ENCODE measurements at places on chromosomes 2 and 18. TPM values are rescaled to one million over a fixed set of nuclear protein-coding genes. Genes with fewer than 3 reads are reported as not detected.

Gene TMEM182
- total RNA-seq, result 1.0 TPM

Gene MEIS1
- total RNA-seq, result 146 TPM

GRCh38 chr2:222861411-222862105 lies 722 bp downstream of the ACSL3 start:
- H3K27ac ChIP-seq, result peak overlapping the region; percentile 98
- DNase-seq, result no peak
- H3K27me3 ChIP-seq, result no peaks in the 10 kb centered on the region
- no peaks in the 10 kb centered on the region for H3K36me3 ChIP-seq

- no peak for DNase-seq
- H3K27me3 ChIP-seq, result no peaks in the 10 kb centered on the region
- no peak overlapping the region for H3K4me3 ChIP-seq
Measured at GRCh38 chr18:48889981-48890762, 60.6 kb downstream of the SMAD7 start.

DNA sequence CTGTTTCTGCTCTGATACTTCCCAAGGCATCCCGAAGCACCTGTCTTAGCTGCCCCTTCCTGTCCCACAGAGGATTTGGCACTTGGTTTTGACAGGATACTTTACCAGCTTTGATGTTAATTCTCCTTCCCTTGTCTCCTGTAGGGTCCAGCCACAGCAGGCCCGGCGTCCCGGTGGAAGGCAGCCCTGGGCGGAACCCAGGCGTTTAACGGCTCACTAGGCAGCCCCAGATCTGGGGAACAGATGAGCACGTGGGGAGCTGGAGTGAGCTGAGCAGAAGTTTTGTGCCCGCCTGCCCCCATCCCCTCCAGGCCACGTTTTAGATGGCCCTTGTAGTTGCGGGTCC lies 11.4 kb downstream of the ANKRD23 start:
- H3K4me1 ChIP-seq, result peaks cover 26% of the 10 kb centered on the region
- DNase-seq, result no peak
- no peak overlapping the region for H3K4me3 ChIP-seq
- no peaks in the 10 kb centered on the region for H3K27me3 ChIP-seq

DNA sequence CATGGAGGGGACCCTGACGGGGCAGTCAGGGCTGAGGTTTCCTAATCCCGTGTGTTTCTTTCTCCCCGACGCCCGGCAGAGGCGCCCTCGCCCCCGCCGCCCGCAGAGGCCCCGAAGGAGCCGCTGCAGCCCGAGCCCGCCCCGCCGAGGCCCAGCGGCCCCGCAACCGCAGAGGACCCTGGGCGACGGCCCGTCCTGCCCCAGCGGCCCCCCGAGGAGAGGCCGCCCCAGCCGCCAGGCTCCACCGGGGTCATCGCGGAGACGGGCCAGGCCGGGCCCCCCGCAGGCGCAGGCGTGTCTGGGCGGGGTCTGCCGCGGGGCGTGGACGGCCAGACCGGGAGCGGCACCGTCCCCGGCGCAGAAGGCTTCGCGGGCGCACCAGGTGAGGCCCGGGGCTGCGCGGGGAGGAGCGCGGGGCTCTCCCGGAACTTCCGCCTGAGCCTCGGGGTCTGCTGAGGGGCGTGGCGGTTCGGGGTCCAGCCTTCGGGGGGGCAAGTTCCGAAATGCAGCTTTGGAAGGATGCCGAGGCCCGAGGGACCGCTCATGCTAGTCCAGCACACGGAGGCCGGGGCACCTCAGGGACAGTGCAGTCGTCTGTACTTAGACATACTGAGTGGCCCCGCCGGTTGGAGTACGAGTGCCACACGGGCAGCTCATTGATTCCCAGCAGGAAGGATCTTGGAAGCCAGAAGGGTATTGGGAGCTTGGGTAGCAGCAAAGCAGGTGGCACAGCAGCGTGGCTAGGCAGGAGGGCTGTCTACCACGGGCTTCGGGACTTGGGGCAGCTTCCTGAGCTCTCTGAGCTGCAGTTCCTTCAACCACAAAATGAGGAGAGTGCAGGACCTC lies 60.1 kb downstream of the EMILIN2 start:
- peaks cover 24% of the 10 kb centered on the region for H3K36me3 ChIP-seq
- DNase-seq, result no peak
- peak overlapping the region; percentile 78 for H3K27ac ChIP-seq
- H3K4me3 ChIP-seq, result peak overlapping the region; percentile 57
- peaks cover 6% of the 10 kb centered on the region for H3K27me3 ChIP-seq
- H3K4me1 ChIP-seq, result peaks cover 43% of the 10 kb centered on the region

DNA sequence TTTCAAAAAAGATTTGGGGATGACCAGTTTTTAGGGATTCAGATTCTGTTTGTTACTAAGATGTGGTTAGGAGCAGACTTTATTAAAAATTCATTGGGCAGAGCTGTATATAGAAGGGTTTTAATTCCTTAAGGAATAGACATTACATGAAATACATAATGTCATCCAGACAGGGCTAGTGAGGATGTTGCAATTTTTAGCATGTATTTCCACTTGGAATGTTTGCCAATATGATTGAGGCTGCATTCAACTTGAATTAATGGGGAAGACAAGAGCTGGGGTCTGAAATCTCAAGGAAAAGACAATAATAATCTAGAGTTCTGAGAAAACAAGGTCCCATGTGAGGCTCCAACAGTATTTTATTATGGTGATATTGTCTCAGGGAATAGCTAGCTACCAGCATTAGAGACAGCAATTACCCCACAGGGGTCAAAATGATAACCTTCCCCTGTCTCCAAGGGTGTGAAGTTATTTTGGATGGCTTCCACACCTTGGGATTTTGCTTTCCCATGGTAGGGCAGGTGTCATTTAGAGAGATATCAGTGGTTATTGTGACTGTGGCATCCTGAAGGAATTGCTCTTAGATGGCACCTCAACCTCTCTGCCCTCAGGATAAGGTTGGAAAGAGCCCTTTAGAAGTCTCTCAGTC lies 60.2 kb downstream of the VSNL1 start:
- H3K4me1 ChIP-seq, result no peaks in the 10 kb centered on the region
- no peaks in the 10 kb centered on the region for H3K36me3 ChIP-seq
- H3K4me3 ChIP-seq, result no peak overlapping the region
- no peak overlapping the region for H3K27ac ChIP-seq
- DNase-seq, result no peak

GRCh38 chr2:36059691-36060090 lies 295.9 kb upstream of the CRIM1 start:
- DNase-seq, result no peak
- H3K27me3 ChIP-seq, result no peaks in the 10 kb centered on the region
- no peaks in the 10 kb centered on the region for H3K4me1 ChIP-seq
- H3K4me3 ChIP-seq, result no peak overlapping the region
- H3K36me3 ChIP-seq, result no peaks in the 10 kb centered on the region
- H3K27ac ChIP-seq, result no peak overlapping the region

DNA sequence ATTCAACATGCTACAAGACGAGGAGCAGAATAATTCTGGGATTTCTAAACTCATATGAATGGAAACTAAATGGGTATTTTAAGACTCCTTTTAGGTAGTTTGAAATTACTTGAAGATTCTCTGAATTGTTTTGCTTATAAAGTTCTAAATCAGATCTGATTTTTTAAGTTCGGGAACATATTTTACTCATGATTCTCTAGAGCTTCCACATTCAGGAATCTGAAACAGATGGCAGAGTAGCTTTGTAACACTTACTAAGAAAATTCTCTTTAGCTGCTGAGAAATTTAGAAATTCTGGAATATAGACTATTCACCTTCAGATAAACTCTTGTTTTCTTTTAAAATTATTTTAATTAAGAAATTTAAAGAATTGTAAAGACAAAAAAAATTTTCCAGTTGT lies 13.7 kb downstream of the RBBP8 start:
- peaks cover 28% of the 10 kb centered on the region for H3K36me3 ChIP-seq
- no peak overlapping the region for H3K27ac ChIP-seq
- DNase-seq, result no peak
- H3K27me3 ChIP-seq, result no peaks in the 10 kb centered on the region

DNA sequence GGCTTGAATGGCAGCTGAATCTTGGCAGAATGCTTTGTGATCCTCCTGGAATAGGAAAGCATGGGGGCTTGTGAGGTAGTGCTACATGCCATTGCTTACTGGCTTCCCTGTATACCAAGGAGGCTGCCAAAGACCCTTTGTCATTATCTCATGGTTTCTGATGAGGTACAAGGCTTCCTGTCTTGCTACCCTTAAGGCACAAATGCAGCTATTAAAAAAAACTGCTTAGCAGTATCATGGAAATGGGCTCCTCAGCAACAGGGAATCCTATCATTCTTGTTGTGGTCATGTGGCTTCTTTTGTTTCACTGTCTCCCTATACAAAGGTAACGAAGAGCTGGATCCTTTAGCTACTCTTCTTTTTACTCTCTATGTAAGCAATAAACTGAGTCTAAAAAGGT lies 6.6 kb upstream of the KANSL1L start:
- H3K36me3 ChIP-seq, result no peaks in the 10 kb centered on the region
- no peaks in the 10 kb centered on the region for H3K27me3 ChIP-seq
- no peak overlapping the region for H3K4me3 ChIP-seq
- no peak for DNase-seq
- H3K27ac ChIP-seq, result no peak overlapping the region

- no peaks in the 10 kb centered on the region for H3K4me1 ChIP-seq
- H3K27me3 ChIP-seq, result no peaks in the 10 kb centered on the region
- H3K27ac ChIP-seq, result no peak overlapping the region
- no peaks in the 10 kb centered on the region for H3K36me3 ChIP-seq
- H3K4me3 ChIP-seq, result no peak overlapping the region
- DNase-seq, result peak; percentile 53
Measured at GRCh38 chr2:196337208-196337953, 166.0 kb upstream of the STK17B start.

Measured in esophagus muscularis mucosa (tissue), 4 donors.